Femur (tissue), 1 donor: ENCODE measurements at places on chromosomes 6 and 20.

- DNase-seq: peak; percentile 22
Measured at GRCh38 chr6:44011350-44011920, 115.8 kb downstream of the MRPL14 start.

DNA sequence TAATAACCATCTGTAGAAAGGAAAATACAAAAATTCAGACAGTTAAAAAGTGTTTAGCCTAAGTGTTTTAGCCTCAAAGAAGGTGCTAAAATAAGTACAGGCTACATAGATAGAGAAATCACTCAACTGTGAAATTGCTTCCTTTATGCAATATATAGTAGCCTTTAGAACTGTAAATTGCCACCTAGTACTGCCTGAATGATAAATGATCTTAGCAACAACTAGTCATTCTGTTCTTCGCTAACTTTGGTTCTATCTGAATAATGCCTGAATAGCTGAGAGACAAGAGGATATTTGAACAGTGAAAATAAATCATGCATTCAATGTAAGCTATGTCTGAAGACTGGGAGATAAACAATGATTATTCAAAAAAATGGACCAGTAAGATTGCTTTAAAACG lies 603.3 kb upstream of the PTCHD4 start:
- no peak for DNase-seq

- no peak for DNase-seq
Measured at GRCh38 chr6:11062715-11063114, 18.6 kb upstream of the ELOVL2 start.

- DNase-seq: no peak
Measured at GRCh38 chr6:138103871-138104270, 3.3 kb downstream of the PERP start.

DNA sequence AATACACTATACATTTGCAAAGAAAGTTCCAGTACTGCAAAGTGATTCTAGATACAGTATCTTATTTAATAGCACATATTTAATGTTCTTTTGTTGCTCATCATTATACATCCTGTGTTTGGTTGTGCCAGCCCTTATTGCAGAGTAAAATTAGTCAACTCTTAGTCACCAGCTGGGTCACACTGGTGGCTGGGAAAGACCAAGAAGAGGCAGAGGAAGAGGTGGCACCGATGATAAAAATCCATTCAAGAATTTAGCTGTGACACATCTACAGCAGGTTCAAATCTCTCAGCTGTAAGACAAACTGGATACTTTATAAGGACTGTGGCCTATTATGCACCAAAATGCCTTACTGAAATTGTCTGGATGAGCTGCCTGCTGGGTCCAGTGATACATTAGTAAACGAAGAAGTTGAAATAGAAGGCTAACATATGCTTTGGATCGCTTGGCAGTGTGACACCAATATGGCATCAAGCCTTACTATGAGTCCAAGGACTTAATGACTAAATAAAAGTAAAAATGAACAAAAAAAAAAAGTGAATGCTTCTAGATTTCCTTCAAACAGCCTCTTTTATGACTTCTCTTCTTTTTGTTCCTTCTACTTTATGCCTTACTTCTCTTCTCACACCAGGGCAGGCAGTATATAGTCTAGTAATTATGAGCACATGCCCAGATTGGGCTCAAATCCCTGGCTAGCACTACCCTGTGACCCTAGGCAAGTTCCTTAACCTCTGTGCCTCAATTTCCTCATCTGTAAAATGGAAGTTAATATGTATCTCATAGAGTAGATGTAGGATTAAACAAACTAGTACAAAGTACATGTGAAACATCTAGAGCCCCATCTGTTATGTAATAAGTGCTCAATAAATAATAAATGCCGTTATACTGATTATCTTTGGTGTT lies 29.4 kb upstream of the RNF8 start:
- no peak for DNase-seq

DNA sequence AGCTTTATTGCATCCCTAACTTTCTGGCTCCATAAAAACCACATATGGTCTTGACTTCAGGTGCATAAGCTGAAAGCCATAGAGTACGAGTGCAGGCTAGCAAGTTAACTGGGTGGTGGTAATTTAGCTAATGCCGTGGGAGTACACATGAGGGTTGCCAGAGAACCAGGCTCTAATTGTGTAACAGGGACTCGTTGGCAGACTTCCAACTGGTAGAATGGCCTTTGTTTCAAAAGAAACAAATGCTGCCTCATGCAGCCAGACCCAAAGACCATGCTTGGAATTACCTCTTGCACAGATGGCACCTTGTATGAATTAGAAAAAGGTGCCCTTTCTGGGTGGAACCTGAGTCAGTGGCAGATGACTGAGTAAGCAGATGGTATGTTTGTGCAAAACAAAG lies 73.2 kb downstream of the LY86 start:
- DNase-seq: no peak

DNA sequence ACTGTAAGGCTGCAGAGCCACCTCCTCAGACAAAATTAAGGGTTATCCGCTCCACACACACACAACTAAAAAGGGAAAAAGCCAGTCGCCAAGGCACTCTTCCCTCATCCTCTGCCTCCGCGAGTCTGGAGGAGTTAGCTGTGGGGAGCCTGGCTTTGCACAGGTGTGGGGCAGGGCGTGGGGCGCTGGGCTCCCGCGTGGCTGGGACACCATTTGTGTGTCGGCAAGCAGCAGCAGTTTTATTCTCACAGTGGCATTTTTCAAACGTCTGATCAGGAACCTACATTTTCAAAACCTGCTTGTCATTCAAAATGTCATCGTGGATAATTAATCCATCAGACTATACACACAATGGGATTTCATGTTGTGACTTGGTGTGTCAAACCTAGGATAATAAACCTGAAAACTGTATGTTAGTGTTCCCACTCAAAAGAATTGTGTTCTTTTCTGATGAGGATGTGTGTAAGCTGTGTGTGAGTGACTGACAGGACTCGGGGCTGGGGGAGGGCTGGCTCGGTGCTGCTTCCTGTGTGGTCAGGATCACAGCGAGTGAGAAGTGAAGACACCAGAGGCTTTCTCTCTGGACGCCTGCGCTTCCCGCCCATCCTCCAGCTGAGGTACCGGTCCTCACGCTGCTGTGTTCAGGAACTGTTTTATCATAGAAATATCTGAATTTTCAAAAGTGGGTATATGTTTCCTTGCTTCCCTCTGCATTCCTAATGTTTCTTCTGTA lies 83.1 kb downstream of the IRF4 start:
- peak; percentile 35 for DNase-seq

- no peak for DNase-seq
Measured at GRCh38 chr6:81608776-81609175, 143.7 kb downstream of the TENT5A start.

DNA sequence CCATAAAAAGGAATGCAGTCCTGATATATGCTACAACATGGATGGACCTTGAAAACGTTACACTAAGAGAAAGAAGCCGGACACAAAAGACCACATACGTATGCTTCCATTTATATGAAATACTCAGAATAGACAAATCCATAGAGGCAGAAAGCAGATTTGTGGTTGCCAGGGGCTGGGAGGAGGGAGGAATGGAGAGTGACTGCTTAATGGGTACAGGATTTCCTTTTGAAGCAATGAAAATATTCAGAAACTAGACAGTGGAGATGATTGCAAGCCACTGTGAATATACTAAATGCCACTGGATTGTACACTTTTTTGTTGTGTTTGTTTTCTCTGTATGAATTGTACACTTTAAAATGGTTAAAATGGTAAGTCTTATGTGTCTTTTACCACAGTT lies 29.4 kb upstream of the CDKN1A start:
- DNase-seq: no peak

DNA sequence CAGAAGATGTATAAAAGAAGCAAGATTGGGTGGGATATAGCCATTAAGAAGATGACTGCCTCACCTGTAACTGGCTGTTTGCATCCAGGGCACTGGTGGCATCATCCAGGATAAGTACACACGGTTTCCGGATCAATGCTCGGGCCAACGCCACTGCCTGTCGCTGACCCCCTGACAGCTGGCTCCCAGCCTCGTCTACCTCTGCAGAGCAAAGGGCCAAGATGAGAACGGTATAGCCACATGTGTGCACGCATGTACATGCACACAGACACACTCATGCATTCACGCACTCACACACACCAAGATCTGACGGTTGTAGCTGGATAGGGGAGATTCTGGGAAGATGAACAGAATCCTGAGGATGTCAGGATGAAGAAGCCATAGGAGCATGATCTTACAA lies 3.2 kb upstream of the PSMB8 start:
- no peak for DNase-seq

DNA sequence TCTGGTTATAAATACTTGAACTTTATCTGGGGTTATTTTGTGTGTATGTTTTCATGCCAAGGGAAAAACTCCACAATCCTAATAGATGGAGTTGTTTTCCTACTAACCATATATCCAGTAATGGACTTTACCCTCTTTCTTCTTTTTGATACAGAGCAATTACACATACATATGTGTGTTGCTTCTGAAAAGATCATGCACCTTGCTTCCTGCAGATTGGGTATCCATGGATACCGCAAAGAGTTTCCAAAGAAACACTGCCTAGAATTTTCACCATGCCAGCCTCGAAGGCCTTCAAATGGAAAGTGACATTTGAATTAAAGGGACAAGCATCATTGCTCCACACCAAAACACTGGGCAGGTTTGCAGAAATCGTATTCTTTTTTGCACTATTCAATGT lies 26.8 kb downstream of the HDDC2 start:
- DNase-seq: no peak

- DNase-seq: no peak
Measured at GRCh38 chr6:106745824-106746582, 116.6 kb downstream of the QRSL1 start.

- DNase-seq: no peak
Measured at GRCh38 chr6:139109558-139109957, 25.3 kb upstream of the HECA start.

- no peak for DNase-seq
Measured at GRCh38 chr6:88989215-88989614, 25.8 kb upstream of the RNGTT start.

DNA sequence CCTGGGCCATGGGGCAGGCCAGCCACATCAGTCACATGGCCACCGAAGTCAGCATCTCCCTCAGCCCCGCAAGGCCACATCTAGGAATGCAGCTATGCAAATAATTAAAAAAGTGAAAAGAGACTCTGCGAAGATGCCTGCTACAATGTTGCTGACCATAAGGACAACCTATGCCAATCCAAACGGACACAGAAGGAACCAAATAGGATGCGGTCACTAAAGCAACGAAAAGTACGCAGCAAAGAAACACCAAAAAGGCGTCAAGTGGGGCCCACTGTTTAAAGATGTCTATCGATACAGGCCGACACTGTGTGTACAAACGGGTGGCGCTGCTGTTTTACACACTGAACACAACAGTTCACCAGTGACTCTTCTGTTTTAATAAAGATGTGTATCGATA lies 56.4 kb downstream of the TAF4 start:
- DNase-seq: no peak

DNA sequence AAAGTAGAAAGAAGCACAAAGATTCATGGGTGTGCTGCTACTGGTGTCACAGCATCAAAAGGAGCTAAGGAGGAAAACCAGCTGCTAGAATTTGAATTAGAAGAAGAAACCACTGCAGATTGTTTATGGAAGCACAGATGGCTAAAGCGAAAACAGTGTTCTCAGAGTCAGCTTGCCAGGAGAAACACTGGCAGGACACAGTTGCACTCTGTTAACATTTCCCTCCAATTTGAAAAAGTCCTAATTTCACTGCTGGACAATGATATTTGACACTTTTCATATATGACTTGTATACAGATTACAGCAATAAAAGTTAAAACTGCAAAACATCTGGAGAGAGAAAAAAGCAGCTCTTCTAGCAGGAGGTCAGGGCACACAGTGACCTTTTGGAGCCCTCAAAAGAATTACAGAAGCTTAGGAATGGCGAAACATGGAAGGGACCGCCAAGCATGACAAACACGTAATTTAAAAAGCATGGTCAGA lies 314.5 kb downstream of the COL12A1 start:
- no peak for DNase-seq

DNA sequence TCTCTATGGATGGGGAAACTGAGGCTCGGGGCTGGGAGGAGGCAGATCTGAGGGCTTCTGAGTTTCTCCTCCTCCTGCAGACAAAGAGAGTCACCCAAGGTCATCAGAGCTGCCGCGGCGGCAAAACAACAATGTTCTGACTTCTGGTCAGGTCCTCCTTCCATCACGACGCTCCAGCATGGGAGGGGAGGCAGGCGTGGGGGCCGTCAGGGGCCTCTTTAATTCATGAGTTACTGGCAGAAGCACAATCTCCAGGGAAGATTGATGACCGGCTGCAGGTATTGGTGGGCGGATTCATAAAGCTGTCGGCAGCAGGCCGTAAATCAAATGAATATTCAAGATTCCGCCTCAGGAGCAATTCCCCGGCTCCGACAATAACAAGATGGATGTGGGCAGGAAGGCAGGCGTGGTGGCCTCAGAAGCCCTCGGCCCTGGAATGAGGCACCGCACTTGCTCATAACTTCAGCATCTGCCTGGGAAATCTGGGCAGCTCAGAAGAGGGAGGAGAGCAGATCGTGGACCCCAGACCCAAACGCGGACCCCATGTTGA lies 19.1 kb downstream of the PCK1 start:
- no peak for DNase-seq

GRCh38 chr6:106966229-106966628 lies 8.3 kb downstream of the CD24 start:
- no peak for DNase-seq

DNA sequence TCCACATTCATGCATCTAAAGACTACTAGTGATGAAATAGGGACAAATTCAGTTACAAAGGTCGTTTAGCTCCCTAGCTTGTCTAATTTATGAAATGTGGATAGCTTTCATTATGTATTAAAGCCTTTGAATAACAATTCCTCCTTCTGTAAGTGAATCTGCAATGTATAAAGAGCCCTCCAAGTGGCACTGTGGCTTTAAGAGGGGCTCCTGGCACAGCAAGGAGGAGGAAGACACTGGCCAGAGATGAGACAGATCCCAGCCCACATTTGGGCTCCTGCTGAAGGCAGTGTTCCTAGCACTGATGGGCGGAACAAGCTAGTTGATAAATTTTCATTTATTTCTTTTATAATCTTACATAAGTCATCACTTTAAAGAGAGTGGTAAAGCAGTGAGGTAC lies 17.6 kb upstream of the FUCA2 start:
- DNase-seq: no peak

DNA sequence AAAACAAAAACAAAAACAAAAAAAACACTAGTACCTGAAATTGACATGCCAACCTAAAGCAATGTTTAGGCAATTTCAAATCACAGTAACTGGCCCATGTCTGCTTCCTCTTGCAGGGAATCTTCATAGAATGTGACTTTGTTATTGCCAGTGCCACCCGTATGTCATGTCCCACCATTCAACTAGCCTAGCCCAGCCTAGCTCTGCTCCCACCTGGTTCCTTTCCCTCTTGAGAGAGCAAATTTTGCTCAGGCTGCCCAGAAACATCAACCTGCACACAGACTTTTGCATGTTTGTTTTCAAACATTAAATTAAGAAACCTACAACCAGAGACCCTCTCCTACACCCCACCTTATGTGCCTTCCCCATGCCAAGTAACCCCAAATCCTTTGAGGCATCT lies 124.8 kb upstream of the SLC2A12 start:
- no peak for DNase-seq

DNA sequence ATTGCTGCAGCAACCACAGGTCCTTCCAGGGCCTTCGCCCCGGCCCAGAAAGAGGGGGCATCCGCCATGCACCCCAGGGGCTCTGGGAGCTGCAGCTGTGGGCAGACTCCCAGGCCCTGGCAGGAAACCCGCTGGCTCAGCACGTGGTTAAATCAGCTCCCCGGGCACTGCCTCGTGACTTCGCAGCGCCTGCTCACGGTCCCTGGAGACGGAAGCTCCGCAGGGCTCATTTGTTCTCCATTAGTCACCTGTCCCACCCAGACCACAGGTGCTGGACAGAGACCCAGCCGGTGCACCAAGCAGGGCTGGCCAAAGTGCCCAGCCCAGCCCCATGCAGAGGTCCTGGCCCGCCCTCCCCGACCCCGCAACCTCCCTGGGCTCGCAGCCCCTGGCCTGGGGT lies 14.7 kb downstream of the KCNQ2 start:
- no peak for DNase-seq
